Stimulated activated CD4-positive, alpha-beta T cell treated with anti-CD3 and anti-CD28 coated beads, Interleukin-12 subunit alpha, Interleukin-12 subunit beta, amount 100 ng/mL, for 4 hours (primary cell): ENCODE measurements at places on chromosomes 2 and 18.

DNA sequence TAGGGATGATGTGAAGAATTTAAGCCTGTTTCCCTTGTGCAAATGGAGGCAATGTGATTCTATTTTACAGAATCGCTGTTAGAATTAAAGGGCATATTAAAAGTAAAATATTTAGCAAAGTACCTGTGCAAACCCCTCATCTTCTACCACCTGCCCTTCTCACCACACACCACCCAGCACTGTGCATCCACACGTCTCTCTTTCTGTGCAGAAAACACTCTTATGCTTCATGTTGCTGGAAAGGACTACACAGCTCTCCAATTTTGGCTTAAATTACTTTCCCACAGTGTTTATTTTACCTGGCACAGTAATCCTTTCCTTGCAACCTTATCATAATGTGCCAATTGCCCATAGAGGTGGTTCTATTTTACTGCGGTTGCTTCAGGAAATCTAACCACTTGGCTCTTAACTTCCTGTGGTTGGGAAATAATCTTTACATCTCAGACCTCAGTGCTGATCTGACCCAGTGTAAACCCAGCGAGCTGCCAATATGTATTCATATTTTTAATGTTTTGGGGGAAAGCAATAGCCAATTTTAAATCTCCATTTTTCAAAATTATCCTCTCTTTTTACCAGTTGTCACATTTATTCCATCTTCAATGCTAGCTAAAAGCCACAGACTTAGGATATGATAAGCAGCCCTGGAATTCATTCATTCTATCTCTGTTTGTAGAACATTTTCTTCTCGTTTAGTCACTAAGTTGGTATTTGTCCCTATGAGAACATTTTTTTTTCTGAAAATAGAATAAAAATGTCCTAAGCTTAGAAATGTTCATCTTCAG lies 250.9 kb downstream of the DSEL start:
- no peak for DNase-seq

DNA sequence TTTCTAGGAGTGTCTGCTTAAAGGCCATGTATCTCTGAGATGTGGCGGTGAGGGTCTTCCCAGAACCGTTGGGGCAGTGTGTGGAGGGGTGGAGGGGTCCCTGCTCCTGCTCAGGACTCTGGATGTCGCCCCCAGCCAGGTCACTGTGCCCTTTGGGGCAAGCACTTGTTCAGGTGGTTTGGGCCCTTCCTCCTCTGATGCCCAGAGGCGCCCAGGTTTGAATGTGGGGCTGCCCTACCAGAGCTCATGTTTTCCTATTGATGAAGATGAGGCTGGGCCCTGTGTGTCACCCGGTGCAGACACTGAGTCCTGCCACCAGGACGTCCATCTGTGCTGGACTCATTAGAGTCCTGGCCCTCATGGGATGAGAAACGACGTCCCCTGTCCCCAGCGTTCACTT lies 14.3 kb upstream of the PER2 start:
- DNase-seq = no peak

- DNase-seq = no peak
Observed at GRCh38 chr2:145652036-145652435, 1132.1 kb upstream of the ZEB2 start.

DNA sequence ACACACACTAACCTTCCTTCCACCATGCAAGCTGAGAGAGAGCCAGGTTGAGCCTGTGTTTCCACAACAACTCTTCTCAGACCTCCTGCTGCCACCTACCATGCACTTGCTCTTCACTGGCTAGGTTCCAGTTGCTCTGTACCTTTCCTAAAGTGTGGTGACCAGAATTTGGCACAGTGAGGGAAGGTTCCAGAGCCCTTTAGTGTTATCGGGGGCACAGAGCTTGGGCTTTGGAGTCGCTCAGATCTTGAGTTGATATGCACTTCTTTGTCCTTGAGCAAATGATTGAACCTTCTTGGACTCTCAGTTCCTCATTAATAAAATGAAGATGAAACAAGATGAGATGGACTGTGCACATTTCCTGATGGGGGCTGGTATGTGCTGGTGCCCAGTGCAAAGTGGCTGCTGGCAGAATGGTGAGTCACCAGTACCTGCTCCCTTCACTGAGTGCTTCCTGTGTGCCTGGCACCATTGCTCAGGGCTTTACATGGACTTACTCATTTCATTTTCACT lies 47.1 kb downstream of the NEDD4L start:
- no peak for DNase-seq

- no peak for DNase-seq
Observed at GRCh38 chr2:86633155-86633651, 9.5 kb upstream of the RNF103 start.

- DNase-seq = no peak
Observed at GRCh38 chr2:239943991-239944631, 81.0 kb downstream of the NDUFA10 start.

GRCh38 chr18:63262369-63263335 lies 56.9 kb downstream of the BCL2 start:
- no peak for DNase-seq

DNA sequence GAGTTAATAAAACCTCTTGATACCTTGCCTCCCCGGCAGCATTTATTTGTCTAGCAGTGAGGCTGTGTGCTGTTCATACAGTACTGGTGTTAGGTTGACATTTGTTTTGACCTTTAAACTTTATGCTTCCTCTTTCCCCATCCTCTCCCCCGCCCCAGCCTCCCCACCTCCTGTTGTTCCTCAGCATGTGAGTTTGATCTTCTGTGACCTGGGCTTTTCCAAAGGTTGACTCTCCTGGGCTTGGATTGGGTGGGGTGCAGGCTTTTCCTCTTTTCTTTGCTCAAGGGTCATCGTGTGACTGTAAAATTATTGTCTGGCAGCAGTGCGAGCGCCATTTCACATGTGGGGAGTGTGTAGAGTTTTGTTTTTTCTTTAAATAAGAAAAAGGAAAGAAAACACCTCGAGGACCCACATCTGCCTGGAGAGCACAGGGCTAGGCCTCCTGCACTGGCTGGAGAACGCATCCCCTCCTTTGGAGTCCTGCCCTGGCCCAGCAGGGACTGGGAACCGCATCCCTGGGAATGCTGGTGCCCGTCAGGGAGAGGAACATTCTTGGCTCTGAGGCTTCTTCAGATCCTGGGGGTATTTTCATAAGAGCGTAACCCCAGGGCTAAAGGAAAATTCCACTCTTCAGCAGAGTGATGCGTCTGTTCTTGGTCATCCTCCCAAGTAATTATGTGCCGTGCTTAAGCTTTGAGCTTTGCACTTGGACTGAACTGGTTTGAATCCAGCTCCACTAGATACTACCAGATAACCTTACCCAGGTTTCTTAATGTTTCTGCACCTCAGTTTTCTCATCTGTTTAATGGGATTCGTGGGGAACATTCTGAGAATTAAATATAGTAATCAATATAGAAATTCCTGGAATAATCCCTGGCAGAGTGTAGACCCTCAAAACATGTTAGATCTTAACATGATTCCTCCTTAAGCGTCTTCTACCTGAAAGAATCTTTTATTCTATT lies 91.5 kb downstream of the SETBP1 start:
- DNase-seq = no peak

- DNase-seq = no peak
Observed at GRCh38 chr2:136929531-136929930, 164.2 kb downstream of the THSD7B start.

DNA sequence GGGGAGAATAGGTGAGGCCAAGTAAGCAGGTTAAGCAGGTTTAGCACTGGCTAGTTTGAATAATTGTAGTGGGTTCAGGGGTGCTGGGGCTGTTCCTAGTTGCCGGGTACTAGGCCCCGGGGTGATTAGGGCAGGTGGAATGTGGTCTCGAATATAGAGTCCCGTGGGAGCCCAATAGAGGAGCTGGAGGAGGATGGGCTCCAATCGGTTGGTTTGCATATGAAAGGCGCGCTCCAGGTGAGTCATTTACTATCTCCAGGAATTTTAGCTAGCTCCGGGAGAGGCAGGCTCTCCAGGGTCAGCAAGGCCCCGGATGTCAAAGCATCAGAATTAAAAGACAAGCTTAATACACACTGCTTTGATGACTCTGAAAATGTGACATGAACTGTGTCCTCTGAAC lies 304.0 kb downstream of the ZNF521 start:
- no peak for DNase-seq

DNA sequence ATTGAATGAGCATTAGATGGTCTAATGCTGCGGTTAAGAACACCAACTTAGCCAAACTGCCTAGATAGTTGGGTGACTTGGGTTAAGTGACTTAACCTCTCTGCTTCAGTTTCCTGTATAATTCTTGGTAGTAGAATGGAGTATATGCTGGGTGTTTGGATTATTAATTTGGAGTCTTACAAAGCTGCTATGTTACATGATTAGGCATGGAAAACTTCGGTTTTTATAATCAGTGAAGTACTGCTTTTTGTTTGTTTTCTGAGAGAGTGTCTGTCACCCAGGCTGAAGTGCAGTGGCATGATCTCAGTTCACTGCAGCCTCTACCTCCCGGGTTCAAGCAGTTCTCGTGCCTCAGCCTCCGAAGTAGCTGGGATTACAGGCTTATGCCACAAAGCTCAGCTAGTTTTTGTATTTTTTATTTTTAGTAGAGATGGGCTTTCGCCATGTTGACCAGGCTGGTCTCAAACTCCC lies 4.5 kb downstream of the RPL37A start:
- DNase-seq = no peak

DNA sequence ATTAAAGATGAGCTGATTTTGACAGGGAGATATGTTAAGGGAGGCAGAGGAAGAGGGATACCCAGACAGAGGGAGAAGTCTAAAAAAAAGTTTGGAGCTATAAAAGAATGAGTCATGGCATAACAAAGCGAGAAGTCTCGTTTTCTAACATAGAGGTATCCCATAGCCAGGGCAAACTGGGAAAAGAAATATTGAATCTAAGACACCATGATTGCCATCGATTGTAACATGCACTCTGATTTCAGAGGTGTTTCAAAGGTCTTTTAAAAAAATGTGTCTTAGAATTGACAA lies 110.7 kb downstream of the MDH1 start:
- DNase-seq = no peak

- DNase-seq = no peak
Observed at GRCh38 chr2:134725876-134726275, 7.1 kb upstream of the TMEM163 start.

DNA sequence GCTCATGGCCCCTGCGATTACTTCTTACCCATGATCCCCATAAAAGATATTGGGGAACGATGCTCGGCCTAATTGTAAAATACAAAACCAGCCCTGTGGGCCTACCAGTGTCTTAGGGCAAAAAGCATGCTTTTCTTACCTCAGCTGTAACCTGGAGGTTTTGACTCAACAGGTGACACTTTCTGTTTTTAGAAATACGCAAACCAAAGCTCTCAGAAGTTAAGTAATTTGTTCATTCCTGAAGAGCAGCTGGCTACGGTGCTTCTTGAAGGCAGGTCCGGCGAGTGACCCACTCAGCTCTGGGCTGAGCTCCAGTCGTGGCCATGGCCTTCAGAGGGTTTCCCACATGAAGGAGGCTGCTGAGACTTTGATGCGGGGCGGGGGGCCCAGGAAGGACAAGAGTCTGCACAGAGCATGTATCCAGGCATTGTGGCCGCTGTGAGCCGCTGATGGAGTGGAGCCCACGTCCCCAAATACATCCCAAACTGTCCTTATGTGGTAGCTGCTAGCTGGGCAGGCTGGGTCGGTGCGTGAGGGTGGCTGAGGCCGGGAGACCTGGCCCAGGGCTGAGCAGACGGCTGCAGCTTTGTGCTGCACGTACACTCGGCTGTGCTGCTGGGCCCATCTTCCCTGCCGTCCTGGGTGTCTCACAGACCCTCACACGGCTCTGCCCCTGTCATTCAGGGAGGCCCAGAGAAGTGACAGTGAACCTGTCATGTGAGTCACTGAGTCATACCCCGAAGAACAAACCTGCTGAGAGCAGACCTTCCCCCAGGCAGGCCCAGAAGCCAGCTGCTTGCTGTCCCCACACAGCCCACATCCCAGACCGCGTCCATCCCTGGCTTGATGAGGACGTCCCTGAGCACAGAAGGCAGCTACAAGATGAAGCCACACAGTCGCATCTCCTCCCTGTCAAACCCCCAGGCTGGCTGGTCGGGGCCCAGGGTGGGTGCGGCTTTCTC lies 34.1 kb downstream of the ITGB1BP1 start:
- DNase-seq = no peak

GRCh38 chr2:22991844-22992243 lies 393.1 kb upstream of the KLHL29 start:
- no peak for DNase-seq

- no peak for DNase-seq
Observed at GRCh38 chr2:9003366-9003615, 193 bp downstream of the MBOAT2 start.

DNA sequence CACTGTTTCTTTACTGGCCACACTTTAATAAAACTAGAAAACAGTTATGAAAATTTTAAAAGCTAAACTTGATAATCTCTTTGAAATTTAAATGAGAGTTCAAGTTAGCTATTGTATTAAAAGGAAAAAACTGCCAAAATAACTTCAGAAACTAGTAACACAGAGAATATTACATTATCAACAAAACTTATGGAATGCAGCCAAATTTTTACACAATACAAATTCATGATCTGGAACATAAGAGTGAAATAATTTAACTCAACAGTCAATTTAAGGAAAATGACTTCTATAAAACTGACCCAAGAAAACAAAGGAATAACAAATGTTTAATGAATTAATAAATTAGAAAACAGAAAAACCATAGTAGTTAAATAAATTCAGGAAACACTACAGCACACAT lies 65.0 kb downstream of the TCF4 start:
- no peak for DNase-seq

DNA sequence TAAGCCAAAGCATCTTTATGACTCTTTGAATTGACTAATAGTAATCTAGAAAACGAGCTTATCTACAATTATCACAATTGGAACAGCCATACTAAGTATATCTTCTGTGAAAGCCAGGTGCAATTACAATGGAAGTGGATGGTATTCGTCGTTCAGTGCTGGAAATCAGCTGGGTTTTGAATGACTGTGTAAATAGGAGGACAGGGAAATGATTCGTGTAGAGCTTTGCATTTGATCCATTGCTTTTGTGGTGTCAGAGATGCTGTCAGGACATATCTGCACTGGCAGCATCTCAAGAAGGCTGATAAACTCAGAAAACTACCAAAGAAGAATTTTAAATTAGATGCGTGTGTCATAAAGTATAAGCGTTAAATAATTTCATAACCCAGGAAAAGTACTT lies 187.1 kb downstream of the ZNF407 start:
- DNase-seq = no peak

DNA sequence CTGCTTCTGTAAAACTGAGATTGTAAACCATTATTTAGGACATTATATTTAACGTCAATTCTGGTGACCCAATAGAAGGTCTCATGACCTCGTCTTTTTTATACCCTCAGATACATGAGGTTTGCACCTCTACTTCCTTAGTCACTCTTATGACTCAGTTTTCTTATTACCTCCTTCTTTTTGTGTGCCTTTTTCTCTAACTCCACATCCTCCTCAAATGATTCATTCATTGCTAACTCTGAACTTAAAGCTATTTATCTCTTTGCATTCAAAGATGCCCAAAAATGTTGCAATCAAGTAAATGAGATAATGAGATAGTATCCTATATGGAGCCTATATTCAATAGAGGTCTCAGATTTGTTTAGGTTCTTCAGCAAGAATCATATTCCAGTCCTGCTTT lies 121.0 kb upstream of the KYNU start:
- no peak for DNase-seq

GRCh38 chr2:219772103-219772635 lies 144.7 kb downstream of the SLC4A3 start:
- no peak for DNase-seq

- DNase-seq = no peak
Observed at GRCh38 chr2:168767258-168767657, 35.2 kb upstream of the NOSTRIN start.
